ENCODE measurements at places on chromosomes 3 and 15. TPM values are rescaled to one million over a fixed set of nuclear protein-coding genes. Genes with fewer than 3 reads are reported as not detected.

- no peak for DNase-seq
Measured at GRCh38 chr15:74525309-74525708, 15.7 kb upstream of the ARID3B start.

Gene CYP8B1
- 425 TPM for total RNA-seq

Gene FGF12
- total RNA-seq = 0.63 TPM

DNA sequence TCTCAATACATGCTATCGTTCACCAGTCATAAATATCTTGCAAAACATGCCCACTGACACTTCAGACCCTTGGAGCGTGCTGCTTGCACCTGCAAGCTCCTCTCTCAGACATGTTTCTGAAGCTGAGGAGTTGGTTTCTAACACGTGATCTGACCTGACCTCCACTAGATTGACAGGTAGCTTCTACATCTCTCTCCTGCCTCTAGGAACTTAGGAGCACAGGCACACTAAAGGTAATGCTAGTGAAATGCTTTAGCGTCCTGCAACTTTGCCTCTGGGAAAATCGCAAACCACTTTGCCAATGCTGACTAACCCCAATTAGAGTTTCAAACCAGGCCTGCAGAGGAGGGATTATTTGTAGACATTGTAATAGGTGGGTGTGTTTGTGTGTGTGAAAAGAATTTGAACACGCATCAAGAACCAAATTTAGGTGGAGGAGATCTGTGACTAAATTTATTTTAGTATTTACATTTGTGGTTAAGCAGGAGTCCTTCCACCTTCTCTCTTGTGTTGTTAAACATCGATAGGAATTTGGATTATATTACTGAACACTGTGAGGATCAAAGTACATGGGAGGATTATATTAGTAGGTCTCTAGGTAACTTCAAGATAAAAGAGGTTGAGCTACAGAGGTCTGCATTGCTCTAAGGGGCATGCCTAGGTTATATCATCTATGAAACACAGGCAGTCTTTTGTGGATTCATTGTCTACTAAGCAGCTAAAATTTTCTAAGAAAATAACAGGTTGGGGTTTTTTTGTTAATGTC lies 86.7 kb upstream of the ZBED2 start:
- DNase-seq = no peak

- DNase-seq = no peak
Measured at GRCh38 chr3:45992821-45993221, 2.8 kb downstream of the FYCO1 start.

GRCh38 chr15:22239806-22240180 lies 159.5 kb downstream of the OR4M2 start:
- no peak for DNase-seq

DNA sequence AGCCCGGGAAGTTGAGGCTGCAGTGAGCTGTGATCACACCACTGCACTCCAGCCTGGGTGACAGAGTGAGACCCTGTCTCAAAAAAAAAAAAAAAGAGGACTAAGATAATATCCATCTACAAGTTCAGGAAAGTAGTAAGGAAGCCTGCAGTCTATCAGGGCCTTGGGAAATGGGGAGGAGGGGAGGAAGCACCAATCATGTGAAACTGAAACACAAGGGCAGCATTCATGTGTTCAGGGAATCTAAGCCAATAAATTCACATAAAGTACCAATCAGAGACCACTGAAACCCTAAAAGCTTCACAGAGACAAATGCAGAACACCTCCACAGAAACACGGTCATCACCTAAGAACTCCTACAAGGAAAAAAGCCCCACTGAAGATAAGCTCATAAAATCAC lies 22.9 kb upstream of the HHATL start:
- DNase-seq = no peak

DNA sequence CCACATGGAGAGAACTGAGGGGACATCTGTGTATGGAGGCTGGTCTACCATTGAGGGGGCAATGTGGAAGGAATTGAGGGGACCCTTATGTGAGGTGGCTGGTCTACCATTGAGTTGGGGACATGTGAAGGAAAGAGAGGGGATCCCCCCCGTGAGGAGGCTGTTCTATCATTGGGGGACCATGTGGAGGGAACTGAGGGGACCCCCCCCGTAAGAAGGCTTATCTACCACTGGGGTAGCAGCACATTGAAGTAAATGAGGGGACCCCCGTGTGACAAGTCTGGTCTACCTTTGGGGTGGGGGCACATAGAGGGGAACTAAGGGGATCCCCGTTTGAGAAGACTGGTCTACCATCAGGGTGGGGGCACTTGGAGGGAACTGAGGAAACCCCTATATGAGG lies 158.0 kb downstream of the FBLN2 start:
- DNase-seq = no peak

GRCh38 chr3:186366206-186366605 lies 4.2 kb upstream of the DGKG start:
- no peak for DNase-seq

Gene CAMKV
- total RNA-seq = not detected

Gene CTXND1
- 4.5 TPM for total RNA-seq

DNA sequence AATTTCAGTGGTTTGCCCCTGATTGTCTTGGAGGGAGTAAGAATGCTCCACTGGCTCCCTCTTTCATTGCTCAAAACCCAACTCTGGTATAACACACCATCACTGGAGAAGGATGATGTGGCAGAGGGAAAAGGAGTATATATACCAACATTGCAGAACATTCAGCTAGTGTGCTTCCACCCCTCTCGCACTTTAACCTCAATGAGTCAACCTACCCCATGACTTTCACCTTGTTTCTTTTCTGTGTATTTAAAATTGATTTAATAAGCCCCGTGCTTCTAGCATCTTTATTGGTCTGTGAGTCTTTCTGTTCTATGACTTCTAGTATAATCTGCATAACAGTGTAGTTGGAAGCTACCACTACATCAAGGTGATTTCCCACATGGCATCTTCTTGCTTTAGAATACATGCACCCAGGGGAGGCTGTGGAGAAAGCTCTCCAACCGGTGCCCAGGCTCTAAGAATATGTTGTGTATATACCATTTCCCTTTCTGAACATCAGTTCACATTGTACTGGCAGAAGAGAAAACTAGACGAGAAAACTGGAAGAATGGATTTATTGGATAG lies 595.1 kb upstream of the TGFBR2 start:
- no peak for DNase-seq

DNA sequence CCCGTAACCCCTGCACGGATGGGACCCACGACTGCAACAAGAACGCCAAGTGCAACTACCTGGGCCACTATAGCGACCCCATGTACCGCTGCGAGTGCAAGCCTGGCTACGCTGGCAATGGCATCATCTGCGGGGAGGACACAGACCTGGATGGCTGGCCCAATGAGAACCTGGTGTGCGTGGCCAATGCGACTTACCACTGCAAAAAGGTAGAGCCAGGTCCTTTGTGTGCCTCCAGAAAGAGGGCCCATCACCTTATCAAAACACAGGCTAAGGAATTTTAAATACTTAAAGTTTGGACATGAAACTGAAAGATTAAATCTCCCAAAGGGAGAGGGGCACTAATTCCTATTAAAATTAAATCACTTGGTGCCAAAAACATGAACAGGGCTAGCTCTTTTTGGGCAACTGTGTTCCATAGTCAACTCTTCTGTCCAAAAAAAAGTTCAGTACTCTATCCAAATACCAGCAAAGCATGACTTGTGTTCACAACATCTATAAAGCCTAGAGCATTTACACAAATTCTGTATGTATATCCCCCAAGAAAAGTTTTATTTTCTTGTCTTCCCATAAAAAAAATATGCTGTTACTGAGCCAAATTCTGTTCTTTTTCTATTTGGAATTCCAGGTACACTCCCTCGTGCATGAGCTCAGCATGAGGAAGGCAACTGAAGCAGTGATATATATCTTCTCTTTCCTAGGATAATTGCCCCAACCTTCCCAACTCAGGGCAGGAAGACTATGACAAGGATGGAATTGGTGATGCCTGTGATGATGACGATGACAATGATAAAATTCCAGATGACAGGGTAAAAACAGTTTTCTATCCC lies 9.2 kb downstream of the THBS1 start:
- no peak for DNase-seq

DNA sequence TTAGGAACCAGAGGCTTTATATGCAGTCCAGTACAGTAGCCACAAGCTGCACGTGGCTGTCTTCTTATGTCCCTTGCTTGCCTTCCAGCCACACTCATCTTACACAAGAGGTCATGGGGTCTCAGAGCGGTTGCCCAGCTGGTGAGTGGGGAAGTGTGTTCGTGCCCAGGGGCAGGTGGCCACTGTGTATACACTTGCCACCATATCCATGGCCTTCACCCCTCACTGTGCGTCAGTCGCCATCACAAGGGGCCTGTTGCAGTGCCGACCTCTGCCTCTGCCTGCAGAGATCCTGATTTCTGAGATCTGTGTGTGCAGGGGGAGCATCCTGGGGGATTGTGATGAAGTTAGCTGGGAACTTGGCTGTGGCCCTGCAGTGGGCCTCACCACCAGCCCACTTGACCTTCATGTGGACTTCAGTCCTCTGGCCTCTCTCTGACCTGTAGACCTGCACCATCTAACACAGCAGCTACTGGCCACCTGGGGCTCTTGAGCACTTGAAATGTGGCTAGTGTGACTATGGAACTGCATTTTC lies 43.1 kb upstream of the SACM1L start:
- no peak for DNase-seq

DNA sequence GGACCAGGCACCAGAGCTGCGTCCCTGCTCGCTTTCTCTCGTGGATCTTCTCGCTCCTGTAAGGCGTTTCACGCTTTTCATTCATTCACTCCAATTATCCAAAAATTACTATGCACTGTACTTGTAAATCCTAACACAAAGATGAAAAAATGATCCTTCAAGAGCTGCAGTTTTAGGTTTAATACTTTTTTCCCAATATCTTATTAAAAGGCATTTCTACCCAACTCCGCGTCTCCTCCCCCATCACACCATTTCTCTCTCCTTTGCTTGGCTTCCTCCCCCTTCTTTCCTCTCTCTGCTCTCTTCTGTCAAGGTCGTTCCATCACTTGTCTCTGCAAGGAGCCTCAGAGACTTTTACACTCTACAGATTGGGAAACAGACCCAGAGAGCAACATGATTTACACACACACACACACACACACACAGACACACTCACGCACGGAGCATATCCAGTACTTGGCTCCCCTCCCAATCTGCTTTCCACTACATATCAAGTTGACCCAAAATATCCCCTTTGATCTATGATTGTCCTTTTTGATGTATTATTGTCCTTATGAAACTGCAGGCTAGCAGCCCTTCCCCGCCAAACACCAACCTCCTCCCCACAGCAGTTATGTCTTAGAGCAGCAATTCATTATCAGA lies 479 bp upstream of the CLDN1 start:
- DNase-seq = peak; percentile 61
